ENCODE measurements at places on chromosomes 2 and 18. TPM values are rescaled to one million over a fixed set of nuclear protein-coding genes. Genes with fewer than 3 reads are reported as not detected.

UGT1A3 gene
- total RNA-seq, result 0.28 TPM

DNA sequence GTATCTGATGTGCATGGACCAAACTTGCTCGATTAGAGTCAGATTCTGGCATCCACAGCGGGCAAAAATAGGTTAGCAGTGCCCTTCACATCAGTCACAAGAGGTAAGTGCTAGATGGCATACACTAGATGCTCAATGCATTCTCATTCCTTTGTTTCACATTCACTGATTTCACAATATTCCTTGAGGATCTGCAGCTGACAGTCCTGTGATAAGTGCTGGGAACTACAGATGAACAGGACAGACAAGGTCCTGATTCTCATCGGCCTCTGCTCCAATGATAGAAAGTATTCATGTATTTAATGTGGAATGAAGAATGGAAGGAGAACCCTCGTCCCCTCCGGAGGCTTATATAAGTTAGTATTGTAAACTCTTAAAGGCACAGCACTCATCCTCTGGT, 96.8 kb upstream of the SERPINE2 start:
- ATAC-seq, result no peak

GRCh38 chr2:144424559-144425240, 95.2 kb downstream of the ZEB2 start:
- ATAC-seq, result no peak

DNA sequence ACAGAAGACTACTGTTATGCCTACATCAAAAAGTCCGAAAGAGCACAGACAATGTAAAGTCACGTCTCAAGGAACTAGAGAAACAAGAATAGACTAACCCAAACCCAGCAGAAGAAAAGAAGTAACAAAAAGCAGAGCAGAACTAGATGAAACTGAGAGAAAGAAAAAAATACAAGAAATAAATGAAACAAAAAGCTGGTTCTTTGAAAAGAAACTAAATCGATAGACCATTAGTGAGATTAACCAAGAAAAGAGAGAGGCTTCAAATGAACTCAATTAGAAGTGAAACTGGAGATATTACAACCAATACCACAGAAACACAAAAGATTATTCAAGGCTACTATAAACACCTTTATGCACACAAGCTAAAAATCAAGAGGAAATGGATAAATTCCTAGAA, 271.8 kb downstream of the MBD2 start:
- ATAC-seq, result no peak

- ATAC-seq, result no peak
These were observed 70.3 kb downstream of the ARL4C start for GRCh38 chr2:234426616-234427015.

- ATAC-seq, result peak; percentile 27
These were observed 654 bp downstream of the COMMD1 start for GRCh38 chr2:61906186-61906470.

CD8B gene
- not detected for total RNA-seq

GRCh38 chr2:96830044-96830562, 13.7 kb downstream of the ANKRD23 start:
- ATAC-seq, result no peak

TBR1 gene
- not detected for total RNA-seq

SCN3A gene
- 0.28 TPM for total RNA-seq

DNA sequence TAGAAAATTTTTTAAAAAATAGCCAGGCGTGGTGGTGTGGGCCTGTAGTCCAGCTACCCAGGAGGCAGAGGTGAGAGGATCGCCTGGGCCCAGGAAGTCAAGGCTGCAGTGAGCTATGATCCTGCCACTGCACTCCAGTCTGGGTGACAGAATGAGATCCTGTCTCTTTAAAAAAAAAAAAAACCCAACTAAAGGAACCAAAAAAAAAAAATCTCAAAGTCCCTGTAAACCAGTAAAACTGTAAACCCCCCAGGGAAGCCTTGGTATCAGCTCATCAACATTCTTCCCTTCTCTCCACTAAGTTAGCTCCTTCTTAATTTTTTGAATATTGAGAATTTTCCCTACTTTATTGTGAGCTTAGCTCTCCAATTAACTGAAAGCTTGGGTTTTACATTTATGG, 8.4 kb upstream of the MCFD2 start:
- no peak for ATAC-seq

DNA sequence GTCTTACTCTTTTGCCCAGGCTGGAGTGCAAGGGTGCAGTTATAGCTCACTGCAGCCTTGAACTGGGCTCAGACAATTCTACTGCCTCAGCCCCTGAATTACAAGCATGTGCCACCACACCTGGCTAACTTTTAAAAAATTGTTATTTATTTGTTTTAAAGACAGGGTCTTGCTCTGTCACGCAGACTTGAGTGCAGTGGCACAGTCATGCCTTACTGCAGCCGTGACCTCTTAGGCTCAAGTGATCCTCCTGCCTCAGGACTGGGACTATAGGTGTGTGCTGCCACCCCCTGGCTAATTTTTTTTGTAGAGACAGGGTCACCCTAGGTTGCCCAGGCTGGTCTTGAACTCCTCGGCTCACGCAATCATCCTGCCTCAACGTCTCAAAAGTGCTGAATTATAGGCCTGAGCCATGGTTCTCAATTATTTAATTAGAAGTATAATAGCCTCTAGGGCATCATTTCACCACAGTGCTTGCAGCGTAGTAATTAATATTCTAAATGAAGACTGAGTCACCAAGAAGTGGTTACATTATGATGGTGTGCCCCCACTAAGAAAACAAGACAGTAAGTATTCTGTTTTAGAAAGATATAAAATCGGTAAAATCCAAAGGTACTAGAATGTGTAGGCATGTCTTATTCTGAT, 69.6 kb downstream of the EML4 start:
- peak; percentile 78 for ATAC-seq

DNA sequence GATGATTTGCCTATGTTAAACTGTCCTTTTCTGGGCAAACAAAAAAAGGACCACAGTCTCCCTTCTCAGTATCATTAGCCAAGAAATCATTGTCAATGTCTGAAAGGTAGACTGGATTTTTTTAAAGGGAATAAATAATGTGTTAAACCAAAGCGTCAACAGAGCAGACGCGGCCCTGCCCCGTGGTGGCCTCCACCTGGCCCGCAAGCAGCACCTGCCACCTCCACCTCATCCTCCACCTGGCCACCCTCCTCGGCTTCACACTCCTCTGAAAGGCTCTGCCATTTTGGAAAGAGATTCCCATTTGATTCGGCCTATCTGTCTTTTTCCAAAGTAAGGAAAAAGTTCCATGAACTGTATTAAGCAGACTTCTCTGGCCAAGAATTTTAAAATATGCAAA, 67.9 kb upstream of the TMEM200C start:
- no peak for ATAC-seq

- ATAC-seq, result no peak
These were observed 183.4 kb upstream of the SRD5A2 start for GRCh38 chr2:31764169-31764568.
